ENCODE measurements at places on chromosomes 5 and 9.
A peak's percentile ranks its signal among the peaks of the same experiment; 100 is the strongest.

- no peak for DNase-seq
Measured at GRCh38 chr5:138870611-138871010, 4.5 kb downstream of the LRRTM2 start.

GRCh38 chr5:21791304-21791703 is 1061.8 kb downstream of the CDH12 start:
- DNase-seq: peak; percentile 53

GRCh38 chr9:80881940-80882339 is 807.4 kb downstream of the TLE1 start:
- no peak for DNase-seq

DNA sequence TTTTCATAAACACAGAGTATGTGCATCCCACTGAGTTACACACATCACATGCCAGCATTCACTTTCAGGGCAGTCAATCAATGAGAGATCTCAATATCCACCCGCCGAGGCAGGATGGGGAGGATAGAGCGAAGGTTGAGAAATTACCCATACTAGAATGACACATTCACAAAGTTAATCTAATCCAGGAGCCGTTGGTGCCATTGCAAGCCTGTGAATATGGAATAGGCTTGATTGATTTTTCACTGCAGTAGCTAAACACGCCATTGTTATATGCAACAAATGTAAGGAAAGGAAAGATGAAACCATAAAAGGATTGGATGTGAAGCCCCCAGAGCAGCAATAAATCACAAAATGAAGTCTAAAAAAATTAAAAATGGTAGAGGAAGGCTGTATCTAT is 167.9 kb upstream of the GPR151 start:
- DNase-seq: no peak

DNA sequence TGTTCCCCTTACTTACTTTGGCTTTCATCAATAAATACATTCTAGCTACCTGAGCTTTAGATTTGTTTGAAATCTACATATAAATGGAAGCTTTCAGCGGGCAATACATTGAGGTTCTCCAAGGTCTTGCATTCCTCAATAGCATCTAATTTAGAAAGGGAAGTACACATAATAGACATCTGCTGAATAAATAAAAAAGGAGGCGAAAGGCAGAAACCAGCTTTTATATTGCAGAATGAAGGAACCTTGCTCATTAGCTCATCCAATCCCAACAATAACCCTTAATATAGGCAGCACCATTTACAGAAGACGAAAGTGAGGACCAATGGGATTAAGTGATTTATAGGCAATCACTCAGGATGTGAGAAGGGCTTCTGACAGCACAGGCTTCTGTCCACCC is 147.5 kb downstream of the MPDZ start:
- no peak for DNase-seq

- DNase-seq: peak; percentile 2
Measured at GRCh38 chr5:166123717-166124116, 2167.7 kb upstream of the WWC1 start.

- no peak for DNase-seq
Measured at GRCh38 chr5:155189981-155190380, 176.4 kb downstream of the KIF4B start.

DNA sequence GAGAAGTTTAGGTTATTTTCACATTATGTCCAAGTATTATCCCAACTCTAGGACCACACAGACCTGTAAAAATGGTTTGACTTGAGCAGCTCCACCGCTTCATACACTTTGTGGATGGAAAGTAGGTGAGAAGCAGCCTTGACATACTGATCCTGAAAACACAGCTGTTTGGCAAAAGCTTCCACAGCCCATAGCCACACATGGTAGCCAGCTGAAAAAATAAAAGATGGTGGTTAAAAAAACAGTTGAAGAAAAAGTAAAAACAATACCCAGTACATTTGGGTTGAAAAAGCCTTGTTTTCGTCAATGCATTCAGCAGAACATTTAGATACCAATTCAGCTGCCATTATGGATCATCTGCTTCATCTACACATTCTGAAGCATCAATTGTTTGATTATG is 36.7 kb downstream of the GEMIN5 start:
- DNase-seq: peak; percentile 22

GRCh38 chr5:61030163-61030482 is 85.1 kb downstream of the NDUFAF2 start:
- DNase-seq: peak; percentile 80

DNA sequence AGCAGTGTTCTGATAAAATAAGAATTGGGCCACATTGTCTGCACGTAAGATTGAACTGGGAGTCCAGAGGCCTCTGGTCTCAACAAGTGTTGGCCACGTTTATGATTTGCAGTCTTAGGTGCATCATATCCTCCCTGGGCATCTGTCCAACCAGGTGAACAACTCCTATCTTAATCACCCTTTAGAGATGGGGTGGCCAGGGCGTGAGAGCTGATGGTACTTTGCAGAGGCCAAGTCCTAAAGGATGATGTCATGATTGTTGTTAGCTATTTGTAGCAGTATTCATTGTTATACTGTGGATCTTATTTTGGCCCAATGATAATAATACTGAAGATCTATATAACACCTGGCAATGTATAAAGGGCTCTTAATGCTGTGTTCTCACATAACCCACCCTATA is 73.2 kb upstream of the RARS1 start:
- no peak for DNase-seq

- DNase-seq: no peak
Measured at GRCh38 chr5:108334225-108334624, 47.7 kb downstream of the FBXL17 start.

DNA sequence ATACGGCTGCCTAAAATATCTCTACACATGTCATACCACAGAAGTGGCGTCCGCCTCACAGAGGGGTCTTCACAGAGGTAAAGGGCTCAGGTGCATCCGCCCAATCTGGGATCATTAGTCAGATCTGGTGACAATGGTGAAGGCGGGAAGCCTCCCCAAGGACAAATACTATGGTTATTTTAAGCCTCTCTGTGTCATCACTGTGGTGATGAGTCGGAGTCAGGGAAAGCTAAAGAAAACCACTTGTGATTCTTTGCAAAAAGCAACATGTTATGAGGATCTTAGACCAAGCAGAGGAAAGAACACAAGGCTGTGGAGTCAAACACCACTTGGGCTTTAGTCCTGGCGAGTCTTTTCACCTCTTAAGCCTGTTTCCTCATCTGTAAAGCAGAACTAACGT is 190.4 kb downstream of the DRD1 start:
- peak; percentile 34 for DNase-seq

- DNase-seq: no peak
Measured at GRCh38 chr5:133398646-133399101, 213.7 kb downstream of the FSTL4 start.

- DNase-seq: no peak
Measured at GRCh38 chr5:6535594-6535993, 86.9 kb downstream of the UBE2QL1 start.

DNA sequence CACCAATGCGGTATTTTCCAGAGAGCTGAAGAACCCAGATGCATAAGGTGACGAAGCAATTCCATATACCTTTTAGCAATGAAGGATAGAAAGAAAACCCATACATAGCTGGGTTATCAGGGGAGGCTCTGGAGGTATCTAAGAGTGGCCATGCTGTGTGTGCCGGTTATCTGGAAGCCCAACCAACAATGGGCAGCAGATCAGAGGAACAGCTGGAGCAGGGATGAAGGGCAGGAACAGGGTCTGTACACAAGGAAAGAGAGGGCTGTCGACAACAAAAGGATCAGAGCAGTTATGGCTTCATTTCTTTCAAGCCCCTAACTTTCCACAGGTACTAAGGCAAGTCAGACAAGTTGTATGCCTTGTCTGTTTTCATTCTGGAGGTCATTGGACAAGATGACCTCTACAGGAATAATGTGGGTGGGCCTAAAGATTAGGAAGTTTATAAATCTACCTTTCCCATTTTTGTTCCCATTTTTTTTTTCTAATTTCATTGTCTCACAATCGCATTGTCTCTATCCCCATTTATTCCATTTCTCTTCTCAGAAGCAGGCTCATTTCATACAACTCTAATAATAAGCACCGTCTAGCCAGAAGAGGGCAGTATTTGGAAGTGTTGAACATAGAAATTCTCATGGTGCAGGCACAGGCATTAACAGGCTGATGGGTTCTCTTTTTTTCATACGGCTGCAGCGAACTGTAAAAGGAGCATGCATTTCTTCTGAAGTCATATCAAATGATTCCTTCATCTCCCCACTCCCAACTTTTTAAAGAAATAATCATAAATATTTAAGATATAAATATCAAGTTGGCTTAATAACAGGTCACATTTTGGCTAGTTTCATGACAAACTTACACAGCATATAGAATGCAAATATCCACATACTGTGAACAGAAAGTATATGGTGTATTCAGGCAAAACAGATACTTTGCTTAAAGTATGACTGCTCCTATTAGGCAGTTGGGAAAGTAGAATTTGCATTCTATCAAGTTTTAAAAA is 63.5 kb downstream of the ZNF474 start:
- DNase-seq: peak; percentile 77

GRCh38 chr5:171906703-171907590 is 99.5 kb downstream of the FBXW11 start:
- no peak for DNase-seq

DNA sequence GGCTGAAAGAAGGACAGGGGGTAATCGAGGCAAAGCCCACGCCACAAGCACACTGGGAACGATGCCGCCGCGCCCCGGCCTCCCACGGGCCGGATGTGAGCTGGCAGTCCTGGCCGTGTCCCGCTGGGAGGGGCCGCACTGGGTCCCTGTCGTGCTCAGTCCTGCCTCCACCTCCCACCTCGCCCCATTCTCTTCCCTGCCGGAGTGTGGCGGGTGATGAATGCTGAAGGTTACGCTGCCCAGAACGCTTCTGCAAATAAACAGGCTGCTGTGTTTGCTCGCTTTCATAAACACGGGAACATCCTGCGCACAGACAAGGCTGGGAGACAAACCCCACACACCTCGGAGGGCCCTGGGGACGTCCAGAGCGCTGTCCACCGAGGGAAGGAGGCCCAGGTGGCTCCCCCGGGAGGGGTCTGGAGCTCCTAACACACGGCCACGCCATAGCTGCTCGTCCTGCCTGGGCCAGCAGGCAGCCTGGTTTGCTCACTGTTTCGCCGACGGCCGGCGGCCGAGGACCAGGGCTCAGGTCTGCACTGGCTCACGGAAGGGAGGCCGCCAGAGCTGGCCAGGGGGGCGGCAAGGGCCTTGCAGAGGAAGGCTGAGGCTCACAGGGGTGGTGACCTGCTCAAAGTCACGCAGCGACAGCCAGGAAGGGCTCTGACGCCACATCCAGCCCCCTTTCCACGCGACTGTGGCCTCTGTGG is 2.3 kb downstream of the DNLZ start:
- DNase-seq: no peak

DNA sequence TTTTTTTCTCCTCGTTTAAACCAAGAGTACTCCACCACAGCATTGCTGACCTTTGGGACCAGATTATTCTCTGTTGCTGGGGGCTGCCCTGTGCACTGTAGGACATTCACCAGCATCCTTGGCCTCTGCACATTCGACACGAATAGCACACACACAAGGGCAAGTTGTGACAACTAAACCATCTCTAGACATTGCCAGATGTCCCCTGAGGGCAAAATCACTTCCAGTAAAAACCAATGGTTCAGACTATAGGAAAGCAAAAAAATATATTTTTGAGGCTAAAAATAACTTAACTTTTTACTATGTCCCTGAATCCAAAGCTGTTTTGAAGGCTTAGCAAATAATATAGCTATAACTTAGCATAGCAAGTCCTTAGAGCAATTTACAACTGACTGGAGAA is 65.9 kb downstream of the SEMA5A start:
- peak; percentile 23 for DNase-seq

DNA sequence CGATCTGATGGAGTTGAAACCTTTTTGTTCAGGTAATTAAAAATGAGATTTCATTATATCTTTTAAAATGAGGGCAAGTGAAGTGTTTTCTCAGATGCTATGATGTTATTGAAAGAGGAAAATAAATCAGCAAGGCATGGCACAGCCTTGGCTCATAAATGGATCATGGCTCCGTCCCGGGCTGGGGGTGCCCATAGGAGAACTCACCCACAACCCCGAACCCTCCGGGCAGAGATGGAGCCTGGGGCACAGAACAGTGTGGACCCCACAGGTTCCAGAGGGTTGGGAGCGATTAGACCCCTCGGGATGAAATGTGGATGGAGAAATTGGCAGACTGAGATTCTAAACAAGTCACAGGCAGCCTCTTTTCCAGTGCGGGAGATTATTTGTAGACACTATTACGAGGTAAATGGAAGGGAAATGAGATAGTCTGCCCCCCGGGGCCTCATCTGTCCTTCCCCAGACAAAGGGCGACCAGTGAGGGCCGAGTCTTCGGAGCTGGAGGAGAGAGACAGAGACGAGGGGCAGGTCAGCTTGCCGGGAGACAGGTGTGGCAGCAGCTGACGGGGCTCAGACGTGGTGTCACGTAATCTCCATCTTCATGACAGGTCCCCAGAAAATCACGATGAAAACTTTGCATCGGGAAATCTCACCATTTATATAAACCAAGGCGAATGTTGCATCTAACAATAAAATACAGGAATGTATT is 33.7 kb downstream of the NDUFS6 start:
- no peak for DNase-seq

DNA sequence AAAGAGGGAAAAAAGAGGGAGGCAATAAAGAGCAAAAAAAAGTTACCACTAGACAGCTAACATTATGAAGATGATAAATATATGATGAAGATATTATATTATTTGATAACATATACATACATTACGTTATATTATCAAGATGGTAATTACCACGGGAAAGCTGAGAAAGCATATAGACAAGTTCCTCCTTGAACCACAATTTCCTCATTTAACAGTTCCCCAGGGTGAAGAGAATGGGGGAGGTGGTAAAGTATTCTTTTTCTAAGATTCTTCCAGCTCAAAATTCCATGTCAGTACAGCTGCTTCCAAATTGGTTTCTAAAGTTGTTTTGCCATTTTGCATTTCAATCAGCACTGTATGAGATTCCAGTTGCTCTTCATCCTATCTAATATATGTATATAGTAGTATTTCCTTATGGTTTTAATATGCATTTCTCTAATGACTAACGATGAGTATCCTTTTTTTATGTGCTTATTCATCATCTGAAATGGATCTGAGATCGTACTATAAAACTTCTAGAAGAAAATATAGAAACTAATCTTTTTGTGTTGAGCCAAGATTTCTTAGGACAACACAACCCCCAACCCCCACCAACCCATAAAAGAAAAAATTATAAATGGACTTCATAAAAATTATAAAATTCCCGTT is 49.5 kb upstream of the C9orf72 start:
- no peak for DNase-seq

DNA sequence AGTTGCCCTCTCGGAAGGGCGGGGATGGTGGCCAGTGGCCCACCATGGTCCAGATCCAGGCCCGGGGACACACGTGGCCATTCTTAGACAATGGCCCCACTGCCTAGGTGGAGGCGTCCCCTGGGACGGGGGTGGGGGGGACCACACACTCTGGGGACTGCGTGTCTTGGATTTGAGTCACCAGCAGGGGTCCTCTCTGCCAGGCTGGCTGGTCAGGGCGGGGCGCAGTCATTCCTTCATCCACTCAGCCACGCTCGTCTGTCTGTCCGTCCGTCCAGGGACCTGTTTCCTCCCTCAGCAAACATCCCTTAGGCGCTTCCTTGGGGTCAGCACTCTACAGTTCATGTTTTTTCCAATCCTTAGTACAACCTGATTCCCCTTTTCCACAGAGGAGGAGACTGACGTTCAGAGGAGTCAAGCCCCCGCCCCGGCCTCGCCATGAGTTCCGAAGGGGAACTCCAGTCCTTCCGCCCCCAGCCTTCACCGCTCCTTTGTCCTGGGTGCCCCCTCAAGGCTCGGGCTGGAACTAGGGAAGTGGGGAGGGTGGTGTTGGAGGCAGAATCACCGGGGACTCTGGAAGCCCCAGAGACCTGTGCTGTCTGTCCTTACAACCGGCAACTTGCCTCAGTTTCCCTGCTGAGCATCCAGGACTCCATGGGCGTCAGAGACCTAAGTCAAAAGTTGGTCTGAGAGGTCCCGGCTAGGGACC is 276.6 kb upstream of the MVB12B start:
- DNase-seq: no peak

- peak; percentile 31 for DNase-seq
Measured at GRCh38 chr5:92380069-92380770, 997.1 kb upstream of the ARRDC3 start.
